ENCODE measurements at places on chromosomes 5 and 9.

DNA sequence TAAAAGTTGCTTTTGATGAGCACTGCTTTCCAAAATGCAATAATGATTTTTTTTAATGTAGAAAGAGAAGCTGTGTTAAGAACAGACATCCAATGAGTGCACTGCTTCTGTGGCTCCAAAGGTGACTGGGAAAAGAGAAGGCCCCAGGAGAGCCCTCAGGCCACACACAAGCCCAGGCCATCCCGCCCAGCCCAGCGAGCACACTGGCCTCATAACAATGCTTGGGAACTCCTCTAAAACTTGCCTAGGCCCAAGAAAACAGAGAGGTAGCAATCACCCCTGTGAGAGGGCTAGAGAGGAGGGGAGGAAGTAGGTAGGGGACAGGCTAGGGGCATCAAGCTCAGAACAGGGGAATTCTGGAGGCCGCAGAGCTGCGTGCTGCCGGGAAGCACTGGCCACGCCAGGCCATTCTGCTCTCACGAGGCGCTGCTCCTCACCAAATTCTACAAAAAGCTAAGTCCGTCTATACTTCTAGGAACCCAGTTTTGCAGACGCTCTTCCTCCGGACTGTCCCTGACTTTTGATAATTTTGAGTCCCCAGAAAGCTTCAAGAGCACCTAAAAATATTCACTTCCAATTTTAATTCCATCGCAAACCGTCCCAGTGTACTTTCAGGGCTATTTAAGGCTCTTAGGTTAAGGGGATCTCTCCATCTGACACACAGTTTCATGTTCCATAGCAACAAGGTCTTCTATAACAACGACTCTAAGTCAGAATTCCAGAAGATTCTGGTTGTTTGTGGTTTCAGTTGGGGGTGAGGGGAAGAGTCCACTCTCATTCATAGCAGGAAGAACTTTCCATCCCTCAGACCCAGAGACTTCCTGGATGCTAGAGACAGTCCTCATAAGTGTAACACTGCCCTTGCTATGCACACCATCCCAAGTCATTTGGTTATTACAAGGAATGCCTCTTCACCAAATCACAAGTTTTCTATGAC lies 51.0 kb downstream of the HABP4 start:
- no peaks in the 10 kb centered on the region for H3K27me3 ChIP-seq
- H3K36me3 ChIP-seq, result peaks cover 32% of the 10 kb centered on the region
- H3K27ac ChIP-seq, result no peak overlapping the region
- no peak overlapping the region for H3K4me3 ChIP-seq
- peaks cover 3% of the 10 kb centered on the region for H3K4me1 ChIP-seq

GRCh38 chr9:76545191-76545590 lies 86.2 kb downstream of the GCNT1 start:
- no peak overlapping the region for H3K27ac ChIP-seq
- H3K4me3 ChIP-seq, result no peak overlapping the region
- no peaks in the 10 kb centered on the region for H3K36me3 ChIP-seq
- H3K27me3 ChIP-seq, result no peaks in the 10 kb centered on the region
- DNase-seq, result no peak

DNA sequence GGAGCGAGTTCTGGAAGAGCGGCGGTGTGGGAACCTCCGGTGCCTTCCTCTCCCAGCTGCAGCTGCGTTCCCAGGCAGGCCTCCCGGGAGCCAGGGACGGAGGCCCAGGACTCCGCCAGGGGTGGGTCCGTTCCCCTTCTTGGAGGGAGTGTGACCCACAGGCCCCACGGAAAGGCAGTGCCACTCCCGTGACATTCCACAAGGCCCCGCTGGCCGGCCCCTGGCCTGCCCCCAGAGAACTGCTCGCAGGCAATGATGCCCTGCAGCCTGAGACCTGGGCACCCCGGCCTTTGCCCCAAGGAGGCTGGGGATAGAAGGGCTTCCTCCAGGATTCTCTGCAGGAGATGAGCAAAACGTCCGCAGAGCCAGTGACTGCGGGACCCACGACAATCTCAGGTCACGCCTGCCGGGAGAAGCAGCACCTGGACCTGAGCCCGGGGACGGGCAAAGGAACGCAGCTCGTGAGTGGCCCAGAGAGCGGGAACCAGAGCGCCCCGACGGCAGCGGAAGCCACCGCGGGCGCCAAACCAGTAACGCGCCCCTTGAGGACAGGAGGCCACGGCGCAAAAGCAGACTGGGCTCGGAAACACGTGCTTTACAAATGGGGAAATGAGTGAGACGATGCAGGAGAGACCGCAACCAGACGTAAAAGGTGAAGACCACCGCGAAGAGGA lies 9.3 kb downstream of the OBP2B start:
- H3K36me3 ChIP-seq, result no peaks in the 10 kb centered on the region
- H3K27ac ChIP-seq, result no peak overlapping the region
- DNase-seq, result no peak
- H3K27me3 ChIP-seq, result peaks cover 18% of the 10 kb centered on the region

DNA sequence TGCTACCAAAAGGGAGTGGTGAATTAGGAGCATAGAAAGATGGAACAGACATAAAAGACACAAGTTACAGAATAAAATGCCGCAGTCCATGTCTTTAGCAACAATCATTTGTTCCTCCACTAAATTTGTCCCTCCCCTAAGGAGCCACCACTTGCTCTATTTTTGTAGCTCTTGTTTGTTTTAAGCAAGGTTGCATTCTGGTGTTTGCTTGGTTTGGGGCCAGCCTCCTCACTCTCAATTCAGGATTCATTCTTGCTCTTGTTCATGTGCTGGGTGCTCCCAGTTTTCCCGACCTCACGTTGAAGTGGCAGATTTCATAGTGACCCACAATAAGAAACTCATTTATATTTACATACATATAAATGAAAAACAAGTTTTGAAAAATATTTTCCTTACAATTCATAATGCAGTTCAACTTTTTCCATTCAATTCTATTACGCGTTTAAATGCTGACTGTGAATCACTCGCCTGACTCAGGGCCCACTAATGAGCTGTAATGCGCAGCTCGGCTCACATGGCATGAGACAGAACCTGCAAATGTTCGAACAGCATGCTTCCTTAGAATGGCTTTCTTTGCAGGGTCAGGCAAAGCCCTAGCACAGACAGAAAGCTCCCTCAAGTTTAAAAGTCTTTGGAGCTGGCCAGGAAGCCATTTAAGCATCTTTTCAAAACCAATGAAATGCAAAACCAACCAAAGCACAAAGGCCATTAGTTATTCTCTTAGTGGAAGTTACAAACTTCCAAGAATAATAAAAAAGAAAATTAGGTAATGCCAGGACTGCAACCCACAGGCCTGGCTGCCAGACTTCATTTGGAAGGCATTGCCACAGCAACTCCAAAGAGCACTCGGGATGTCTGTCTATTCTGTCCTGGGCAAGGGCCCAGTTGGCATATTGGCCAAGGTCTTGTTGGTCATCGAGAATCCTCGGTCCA lies 41.7 kb downstream of the RETREG1 start:
- H3K4me1 ChIP-seq, result peaks cover 2% of the 10 kb centered on the region
- H3K27me3 ChIP-seq, result no peaks in the 10 kb centered on the region
- H3K4me3 ChIP-seq, result no peak overlapping the region
- H3K36me3 ChIP-seq, result no peaks in the 10 kb centered on the region

Measured in mesenchymal stem cell (in vitro differentiated cells and primary cell).